ENCODE measurements at places on chromosomes 16 and 17. TPM values are rescaled to one million over a fixed set of nuclear protein-coding genes. Genes with fewer than 3 reads are reported as not detected.

DNA sequence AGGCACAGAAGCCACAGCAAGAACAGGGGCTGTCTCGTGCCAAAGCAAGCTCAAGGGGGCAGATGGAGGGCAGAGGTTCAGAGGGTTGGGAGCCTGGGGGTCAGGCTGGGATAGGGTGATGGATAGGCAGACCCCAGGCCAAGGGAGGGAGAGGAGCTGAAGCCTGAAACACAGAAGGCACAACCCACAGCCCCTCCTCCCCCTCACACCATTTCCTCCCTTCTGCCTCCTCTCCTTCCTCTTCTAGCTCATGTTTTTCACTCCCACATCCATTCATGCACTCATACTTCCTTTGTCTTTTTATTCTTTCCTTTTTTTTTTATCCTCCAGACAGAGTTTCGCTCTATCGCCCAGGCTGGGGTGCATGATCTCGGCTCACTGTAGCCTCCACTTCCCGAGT lies 61.1 kb downstream of the SOCS1 start:
- no peak for ATAC-seq

GRCh38 chr16:4136229-4136813 lies 20.1 kb upstream of the ADCY9 start:
- no peak for ATAC-seq

GRB7 gene
- not detected for total RNA-seq

GRCh38 chr16:67848118-67848517 lies 625 bp upstream of the CENPT start:
- no peak for ATAC-seq

PPM1E gene
- total RNA-seq = 0.08 TPM

GRCh38 chr16:26598998-26599784 lies 467.5 kb upstream of the C16orf82 start:
- no peak for ATAC-seq

FDXR gene
- total RNA-seq = 58.4 TPM

GRCh38 chr16:28205117-28205899 lies 6.5 kb downstream of the XPO6 start:
- no peak for ATAC-seq

- peak; percentile 22 for ATAC-seq
Observed at GRCh38 chr17:76121932-76122430, 18.4 kb upstream of the EXOC7 start.

- no peak for ATAC-seq
Observed at GRCh38 chr17:56373981-56374833, 219.3 kb upstream of the NOG start.

- ATAC-seq = no peak
Observed at GRCh38 chr17:17155568-17155967, 50.6 kb downstream of the PLD6 start.

Data from activated T-helper 17 cell treated with anti-CD3 and anti-CD28 coated beads, Interleukin-2, amount 50 U/mL, for 72 hours (primary cell).